Central memory CD4-positive, alpha-beta T cell (primary cell): ENCODE measurements at places on chromosomes 7 and 10.

- DNase-seq: no peak
Observed at GRCh38 chr10:117386805-117387204, 11.6 kb upstream of the PDZD8 start.

DNA sequence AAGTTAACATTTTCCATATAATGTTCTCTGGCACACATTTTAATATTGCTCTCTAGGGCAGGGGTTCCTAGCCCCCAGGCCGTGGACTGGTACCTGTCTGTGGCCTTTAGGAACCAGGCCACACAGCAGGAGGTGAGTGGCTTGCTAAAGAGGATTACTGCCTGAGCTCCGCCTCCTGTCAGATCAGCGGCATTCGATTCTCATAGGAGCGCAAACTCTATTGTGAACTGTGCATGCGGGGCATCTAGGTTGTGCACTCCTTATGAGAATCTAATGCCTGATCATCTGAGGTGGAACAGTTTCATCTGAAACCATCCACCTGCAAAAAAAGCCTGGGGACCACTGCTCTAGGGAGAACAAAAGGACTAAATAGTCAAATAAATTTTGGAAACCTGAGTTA is 65.7 kb downstream of the EXOC6 start:
- DNase-seq: no peak

DNA sequence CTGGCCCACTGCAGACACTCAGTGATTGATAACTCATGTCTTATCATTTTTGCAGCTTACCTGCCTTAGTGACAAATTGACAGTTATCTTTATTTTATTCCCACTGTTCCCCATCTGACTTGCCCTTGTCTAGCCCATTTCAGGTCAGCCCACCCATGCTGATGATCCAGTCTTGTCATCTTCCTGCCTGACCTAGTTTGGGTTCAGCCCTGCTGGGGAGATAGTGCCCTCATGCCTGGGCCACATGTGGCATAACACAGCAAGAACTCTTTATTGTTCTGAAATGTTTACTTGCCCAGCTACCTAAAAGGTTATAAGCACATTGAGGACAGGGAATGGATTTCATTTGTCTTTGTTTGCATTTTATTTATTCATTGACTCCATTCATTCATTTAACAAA is 75.6 kb downstream of the ENTPD1 start:
- DNase-seq: no peak

- DNase-seq: no peak
Observed at GRCh38 chr7:35823440-35823839, 22.6 kb downstream of the SEPTIN7 start.

DNA sequence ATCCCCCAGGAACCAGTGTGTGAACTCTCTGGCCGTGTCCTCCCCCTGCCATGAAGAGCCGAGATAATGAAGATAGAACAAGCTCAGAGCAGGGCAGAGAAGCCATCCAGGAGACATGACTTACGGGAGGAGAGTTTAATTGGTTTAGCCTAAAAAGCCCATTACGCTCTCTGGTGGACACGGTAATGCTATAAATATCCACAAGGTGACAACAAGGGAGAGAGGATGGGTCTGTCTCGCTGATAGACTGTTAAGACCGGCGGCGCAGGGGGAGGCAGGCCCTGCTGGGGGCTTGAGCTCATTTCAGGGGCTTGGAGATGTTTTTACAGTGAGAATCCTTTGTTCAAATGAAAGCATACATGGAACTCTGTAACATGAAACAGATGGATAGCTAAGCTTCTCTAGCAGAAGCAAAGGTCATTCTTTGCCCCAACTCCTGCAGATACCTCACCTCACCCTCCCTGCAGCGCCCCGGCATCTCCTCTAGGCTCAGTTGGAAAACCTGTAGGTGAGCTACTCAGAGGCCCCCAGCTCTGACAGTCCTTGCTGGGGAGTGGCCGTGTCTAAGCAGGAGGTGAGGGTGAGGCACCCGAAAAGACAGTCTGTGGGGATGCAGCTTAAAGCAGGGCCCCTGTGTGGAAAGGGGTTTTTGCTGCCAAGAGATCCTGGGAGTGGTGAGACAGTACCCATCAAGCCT is 40.8 kb upstream of the LOXL4 start:
- DNase-seq: no peak

DNA sequence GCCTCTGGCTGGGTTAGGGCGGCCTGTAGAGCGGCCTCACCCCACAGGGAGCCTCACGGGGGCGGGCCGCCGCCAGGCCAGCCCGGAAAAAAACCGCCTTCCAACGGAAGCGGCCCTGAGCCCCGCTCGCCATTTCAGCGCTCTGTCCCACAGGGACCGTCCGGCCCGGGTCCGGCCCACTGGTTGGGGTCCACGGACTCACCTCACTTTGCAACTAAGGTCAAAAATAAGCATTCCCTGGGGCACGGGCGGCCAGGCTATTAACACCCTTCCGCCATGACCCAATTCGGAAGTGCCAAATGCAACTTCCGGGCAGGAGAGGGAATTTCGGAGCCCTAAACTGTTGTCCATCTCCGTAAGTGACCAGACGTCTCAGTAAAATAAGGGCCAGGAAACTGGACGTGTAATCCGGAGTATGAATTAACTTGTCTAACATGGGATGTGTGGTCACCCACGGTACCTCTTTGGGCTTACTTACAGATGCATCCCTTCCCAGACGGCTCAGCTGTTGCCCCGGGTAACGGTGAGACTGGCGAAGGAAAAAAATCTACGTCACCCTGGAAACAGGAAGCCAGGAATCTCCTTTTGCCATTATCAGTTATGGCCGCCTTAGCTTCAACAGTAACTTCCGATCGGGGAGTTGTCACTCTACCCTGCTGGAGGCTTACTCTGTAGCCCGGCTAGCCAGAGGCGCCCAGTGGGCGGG is at the start of gene BBIP1:
TSS of gene BBIP1 (minus strand) at position 538 of the 706 bp plus-strand sequence. CDS start 1,023 bp downstream, outside the sequence.
- no peak for DNase-seq

GRCh38 chr10:124340033-124340760 is 78.5 kb downstream of the OAT start:
- DNase-seq: no peak

DNA sequence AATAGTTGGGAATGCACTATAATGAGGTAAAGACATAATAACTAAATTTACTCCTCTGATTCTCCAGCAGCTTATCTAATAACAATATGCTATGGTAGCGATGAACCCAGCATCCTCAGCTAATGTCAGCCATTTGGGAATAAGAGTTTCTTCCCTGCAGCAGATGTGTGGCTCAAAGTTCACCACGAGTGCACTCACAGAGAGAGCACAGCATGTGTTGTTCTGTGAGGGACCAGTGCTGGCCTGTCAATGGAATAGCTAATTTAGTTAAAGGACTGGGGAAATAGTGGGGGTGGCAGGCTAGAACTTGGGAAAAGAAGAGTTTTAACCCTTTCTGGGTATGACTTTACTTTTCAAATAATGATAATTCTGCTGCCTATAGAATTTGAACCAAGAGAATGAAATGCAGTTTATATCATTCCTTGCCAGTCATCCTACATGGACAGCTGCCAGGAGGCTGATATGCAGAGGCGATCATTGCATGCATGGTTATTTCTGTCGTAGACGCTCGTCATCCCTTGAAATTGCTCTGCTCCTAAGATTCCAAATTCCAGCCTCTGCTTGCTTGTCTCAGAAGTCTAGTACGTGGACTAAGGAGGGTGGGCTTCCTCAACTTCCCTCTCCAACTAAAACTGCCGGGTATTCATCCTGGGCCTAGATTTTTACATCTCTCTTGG is 355.6 kb downstream of the RNLS start:
- DNase-seq: no peak

GRCh38 chr10:33631991-33632390 is 297.5 kb upstream of the NRP1 start:
- DNase-seq: no peak

DNA sequence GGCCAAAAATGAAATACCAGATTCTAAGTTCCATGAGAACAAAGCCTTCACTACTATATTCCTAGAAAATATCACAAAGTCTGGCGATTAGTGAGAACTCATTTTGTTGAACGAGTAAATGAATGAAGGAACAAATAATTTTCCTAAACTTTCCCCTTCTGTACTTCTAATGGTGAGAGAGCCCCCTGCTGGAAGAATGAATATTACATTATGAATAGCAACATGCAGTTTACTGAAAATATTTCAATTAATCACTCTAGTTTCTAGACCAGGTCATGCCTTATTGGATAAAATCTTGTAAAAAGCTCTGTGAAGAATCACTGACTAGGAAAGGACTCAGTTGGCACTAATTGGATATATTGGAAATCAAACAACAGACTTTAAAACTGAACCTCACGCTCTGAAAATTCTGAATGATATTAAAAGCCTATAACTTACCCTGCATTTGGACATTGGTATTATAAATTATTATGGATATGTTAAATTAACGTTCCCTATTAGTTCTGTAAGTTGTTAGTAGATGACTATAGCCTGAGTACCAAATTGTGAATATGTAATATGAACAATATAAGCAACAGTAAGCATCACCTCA is 32.4 kb upstream of the MTPN start:
- DNase-seq: peak; percentile 37

GRCh38 chr10:51112013-51112412 is 37.7 kb downstream of the PRKG1 start:
- DNase-seq: no peak

DNA sequence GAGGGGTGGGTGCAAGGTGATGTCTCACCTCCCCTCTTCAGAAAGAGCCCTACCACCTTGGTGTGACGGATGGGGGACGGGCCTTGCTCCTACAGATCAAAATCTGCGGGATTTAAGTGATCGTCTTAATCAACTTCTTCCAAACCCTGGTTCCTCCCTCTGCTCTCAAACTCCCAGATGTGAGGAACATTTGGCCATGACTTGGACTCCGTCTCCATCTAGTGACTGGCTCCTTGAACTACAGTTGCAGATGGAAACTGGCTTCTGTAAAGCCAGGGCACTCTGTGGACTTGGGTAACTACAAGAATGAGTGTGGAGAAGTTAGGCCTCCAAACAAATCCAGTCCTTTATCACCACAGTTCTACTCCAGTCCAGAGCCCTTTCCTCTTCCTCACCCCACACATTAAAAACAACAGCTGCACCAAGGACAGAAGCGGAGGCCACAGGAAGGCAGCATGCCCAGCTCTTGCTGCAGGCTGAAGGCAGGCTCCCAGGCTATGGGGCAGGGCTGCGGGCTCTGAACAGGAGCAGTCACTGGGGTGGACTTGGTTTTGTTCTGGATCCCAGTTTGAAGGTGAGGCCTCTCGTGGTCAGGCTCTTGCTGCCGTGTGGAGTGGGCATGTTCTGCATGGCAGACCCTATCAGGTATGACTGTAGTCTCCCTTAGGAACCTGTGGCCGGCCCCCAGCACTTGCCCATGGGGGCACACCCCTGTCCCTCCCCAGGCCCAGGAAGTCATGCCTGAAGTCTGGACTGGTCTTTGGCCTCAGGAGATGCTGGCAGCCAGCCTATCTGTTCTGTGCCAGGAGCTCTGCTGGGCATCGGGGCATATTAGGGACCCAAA is 79.4 kb downstream of the VWC2 start:
- DNase-seq: no peak

GRCh38 chr10:130453721-130454542 is 317.7 kb downstream of the GLRX3 start:
- DNase-seq: no peak

DNA sequence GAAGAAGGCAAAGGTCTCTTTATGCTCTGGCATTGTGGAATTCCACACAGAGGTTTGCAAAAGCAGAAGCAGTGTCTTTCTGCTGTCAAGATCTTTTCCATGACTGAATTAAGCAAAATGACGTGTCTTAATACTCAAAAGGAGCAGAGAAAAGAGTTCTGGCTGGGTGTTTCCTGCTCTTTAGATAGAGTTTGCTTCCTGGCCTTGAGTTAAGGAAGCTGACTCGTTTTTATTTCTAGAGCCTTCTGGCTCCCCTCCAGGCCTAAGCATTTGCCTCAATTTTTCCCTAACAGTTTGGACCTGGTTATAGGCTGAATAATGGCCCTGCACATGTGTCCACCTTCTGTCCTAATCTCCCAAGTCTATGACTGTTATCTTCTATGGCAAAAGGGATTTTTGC is 21.6 kb downstream of the TAS2R41 start:
- DNase-seq: no peak

DNA sequence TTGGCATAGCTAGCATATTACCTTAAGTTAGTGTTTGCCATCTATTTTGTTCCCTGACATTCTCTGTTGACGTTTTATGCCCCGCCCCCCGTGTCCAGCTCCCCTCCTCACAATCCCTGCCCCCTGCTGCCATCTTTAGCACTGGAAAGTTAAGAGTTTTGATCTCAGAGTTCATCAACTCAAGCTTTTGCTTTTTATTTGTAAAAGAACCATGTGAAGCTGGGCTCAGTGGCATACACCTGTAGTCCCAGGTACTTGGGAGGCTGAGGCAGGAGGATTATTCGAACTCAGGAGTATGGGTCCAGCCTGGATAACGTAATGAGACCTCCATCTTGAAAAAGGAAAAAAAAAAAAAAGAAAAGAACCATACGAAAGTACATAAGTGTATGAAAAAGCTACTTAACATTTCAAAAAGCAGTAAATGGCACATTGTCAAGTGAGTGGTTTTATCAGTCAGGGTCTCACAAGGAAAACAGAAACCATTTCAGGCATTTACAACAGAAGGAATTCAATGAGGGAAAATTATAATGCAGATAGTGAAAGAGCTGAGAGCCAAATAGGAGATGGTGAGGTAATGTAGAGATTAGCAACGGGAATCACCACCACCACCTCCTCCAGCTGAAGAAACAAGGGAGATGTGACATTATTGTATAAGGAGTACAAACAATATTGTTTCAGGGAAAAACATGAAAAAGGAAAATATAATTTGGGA is 64.9 kb downstream of the MCU start:
- no peak for DNase-seq

DNA sequence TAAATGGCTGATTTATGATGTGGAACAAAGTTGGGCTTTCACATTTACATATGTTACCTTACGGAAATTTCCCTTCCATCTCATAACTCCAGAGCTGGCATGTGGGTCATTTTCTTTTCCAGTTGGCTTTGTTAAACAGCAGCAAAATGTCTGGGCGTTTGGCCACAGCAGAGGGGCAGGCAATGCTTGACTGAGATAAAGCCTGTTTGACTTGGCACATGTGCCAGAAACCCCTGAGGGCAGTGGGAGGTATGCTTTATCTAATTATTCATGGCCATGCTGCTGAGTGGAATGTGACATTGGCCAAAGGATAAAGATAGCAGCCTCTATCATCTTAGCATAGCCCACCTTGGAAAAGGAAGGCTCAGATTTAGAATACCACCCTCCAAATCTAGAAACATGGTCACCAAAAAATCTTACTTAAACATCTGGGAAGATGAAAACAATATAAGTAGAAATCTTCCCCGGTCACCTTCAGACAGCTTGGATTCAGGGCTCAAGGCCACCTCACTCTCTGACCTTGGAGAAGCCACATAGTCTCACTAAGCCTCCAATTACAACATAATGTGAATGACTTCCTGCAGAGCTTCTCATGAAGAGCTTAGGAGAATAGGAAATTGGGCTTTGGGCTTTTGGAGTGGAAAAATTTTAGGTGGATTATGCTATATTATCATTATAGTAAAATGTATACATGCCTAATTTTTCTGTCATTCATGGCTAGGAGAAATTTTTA is 101.5 kb downstream of the GRM3 start:
- no peak for DNase-seq

- no peak for DNase-seq
Observed at GRCh38 chr10:91242940-91243339, 22.5 kb downstream of the PCGF5 start.

GRCh38 chr10:36608866-36609265 is 516.5 kb upstream of the ANKRD30A start:
- no peak for DNase-seq
